Esophagus muscularis mucosa (tissue), 4 donors: ENCODE measurements at places on chromosomes 7 and 10. TPM values are rescaled to one million over a fixed set of nuclear protein-coding genes. Genes with fewer than 3 reads are reported as not detected.

The TRIM4 gene
- 25.1 TPM for total RNA-seq

DNA sequence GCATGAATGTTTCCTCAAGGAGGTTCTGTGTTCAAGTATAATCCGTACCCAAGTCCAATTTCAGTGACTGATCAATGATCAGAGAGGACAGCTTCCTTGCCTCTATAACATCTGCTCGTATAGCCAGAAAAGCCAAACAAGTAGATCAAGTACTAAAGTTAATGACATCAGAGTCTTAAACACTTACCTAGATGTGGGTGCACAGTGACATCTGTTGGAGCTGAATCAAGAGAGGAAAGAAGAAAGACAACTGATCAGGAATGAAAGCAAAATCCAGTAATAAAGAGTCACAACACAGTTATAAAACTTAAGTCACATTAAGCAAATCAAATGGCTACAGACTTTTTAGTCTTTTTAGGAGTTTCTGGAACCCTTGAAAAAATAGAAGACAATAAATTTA lies 236.5 kb downstream of the RELN start:
- no peak overlapping the region for H3K4me3 ChIP-seq
- H3K27me3 ChIP-seq: no peaks in the 10 kb centered on the region
- H3K27ac ChIP-seq: no peak overlapping the region
- DNase-seq: no peak
- H3K36me3 ChIP-seq: no peaks in the 10 kb centered on the region
- H3K4me1 ChIP-seq: no peaks in the 10 kb centered on the region

- H3K27ac ChIP-seq: no peak overlapping the region
- no peak overlapping the region for H3K4me3 ChIP-seq
- no peaks in the 10 kb centered on the region for H3K36me3 ChIP-seq
- DNase-seq: no peak
- no peaks in the 10 kb centered on the region for H3K27me3 ChIP-seq
Measured at GRCh38 chr10:108327706-108328105, 1163.2 kb upstream of the SORCS1 start.

The WDR86 gene
- total RNA-seq: 11.8 TPM

GRCh38 chr10:115052226-115052625 lies 40.9 kb upstream of the ATRNL1 start:
- no peak for DNase-seq
- no peak overlapping the region for H3K4me3 ChIP-seq
- H3K4me1 ChIP-seq: no peaks in the 10 kb centered on the region
- no peaks in the 10 kb centered on the region for H3K27me3 ChIP-seq

GRCh38 chr7:14747701-14748100 lies 154.8 kb downstream of the DGKB start:
- peaks cover 16% of the 10 kb centered on the region for H3K4me1 ChIP-seq
- H3K27me3 ChIP-seq: no peaks in the 10 kb centered on the region
- no peak overlapping the region for H3K4me3 ChIP-seq
- DNase-seq: no peak
- H3K27ac ChIP-seq: no peak overlapping the region

DNA sequence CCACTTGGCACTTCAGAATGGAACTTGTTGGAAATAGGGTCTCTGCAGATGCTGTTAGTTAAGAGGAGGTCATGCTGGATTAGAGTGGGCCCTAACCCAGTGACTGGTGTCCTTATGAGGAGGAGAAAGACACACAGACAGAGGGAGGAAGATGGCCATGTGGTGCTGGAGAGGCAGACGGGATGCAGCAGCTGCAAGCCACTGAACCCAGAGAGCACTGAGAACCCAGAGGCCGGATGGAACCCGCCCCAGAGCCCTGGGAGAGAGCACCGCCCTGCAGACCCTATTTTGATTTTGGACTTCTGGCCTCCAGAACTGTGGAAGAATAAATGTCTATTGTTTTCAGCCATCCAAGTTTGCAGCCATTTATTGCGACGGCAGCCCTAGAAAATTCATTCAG lies 58.0 kb upstream of the EBF3 start:
- H3K36me3 ChIP-seq: no peaks in the 10 kb centered on the region
- no peak for DNase-seq
- no peak overlapping the region for H3K27ac ChIP-seq
- no peaks in the 10 kb centered on the region for H3K4me1 ChIP-seq
- H3K4me3 ChIP-seq: no peak overlapping the region
- H3K27me3 ChIP-seq: peaks cover 12% of the 10 kb centered on the region

The SLC26A3 gene
- total RNA-seq: 13.1 TPM

GRCh38 chr7:17434841-17435692 lies 136.6 kb downstream of the AHR start:
- H3K27me3 ChIP-seq: no peaks in the 10 kb centered on the region
- no peak overlapping the region for H3K4me3 ChIP-seq
- H3K36me3 ChIP-seq: no peaks in the 10 kb centered on the region
- DNase-seq: no peak

- H3K27ac ChIP-seq: no peak overlapping the region
- no peak for DNase-seq
- H3K36me3 ChIP-seq: no peaks in the 10 kb centered on the region
- no peaks in the 10 kb centered on the region for H3K27me3 ChIP-seq
- H3K4me1 ChIP-seq: no peaks in the 10 kb centered on the region
Measured at GRCh38 chr10:15558136-15558535, 161.6 kb downstream of the ITGA8 start.

DNA sequence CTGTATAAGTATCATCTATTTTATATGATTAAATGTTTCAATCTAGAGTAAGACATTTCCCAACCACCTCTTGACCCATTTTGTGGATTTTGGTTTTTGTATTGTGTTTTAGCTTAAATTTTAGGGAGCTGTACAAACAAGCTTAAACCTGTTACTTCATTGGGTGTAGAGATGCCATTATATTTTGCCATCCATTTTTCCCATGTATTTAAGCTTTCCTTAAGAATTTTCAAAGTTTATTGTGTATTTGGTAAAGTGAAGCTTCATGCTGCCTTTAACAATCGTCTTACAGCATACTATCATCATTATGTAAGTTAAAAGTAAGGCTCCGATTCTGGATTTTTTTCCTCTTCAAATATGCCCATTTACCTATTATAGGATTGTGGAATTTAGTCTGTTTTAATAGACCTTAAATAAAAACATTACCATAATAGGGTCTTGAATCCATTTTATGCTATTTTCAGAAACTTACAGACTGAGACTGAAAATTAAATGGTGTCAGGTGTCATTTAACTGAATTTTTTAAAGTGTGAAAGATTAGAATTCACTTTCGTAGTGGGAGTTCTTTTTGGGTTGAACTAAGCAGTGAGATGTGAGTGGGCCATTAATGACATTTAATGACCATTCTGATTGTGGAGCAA lies 2.2 kb downstream of the KMT2E start:
- H3K27ac ChIP-seq: peak overlapping the region; percentile 99
- no peaks in the 10 kb centered on the region for H3K36me3 ChIP-seq
- DNase-seq: no peak
- peaks cover 47% of the 10 kb centered on the region for H3K4me1 ChIP-seq
- peak overlapping the region; percentile 84 for H3K4me3 ChIP-seq

DNA sequence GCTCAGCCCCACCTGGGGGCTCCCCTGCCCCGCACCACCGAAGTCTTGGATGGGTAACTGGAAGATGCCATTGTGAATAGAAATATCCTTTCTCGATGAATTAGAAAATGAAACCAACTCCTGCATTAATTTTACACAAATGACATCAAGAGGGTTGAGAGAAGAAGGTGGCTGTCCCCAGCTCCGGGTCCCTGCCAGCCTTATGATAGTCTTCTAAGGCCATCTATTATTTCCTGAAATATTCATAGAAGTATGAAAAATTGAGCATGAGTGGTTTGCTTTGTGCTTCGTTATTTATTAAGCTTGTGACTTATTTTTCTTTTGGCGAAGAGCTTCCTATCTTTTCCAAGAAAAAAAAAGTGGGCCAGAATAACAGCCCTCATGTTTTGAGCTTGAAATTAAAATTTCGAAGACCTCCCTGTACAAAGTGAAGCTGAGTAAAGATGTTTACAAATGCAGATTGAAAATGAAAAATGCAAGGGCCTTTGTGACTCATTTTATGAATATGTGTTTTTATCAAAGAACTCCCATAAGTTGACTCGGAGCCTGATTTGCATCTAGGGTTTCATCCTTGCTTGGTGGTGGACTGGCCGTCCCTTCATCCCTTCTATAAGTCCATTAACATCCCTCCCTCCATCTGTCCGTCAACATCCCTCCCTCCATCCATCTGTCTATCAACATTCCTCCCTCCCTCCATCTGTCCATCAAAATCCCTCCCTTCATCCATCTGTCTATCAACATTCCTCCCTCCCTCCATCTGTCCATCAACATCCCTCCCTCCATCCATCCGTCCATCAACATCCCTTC lies 20.5 kb upstream of the CFAP46 start:
- no peak for DNase-seq
- peaks cover 36% of the 10 kb centered on the region for H3K27me3 ChIP-seq
- H3K4me1 ChIP-seq: peaks cover 20% of the 10 kb centered on the region
- peak overlapping the region; percentile 64 for H3K4me3 ChIP-seq
- H3K27ac ChIP-seq: no peak overlapping the region

- no peaks in the 10 kb centered on the region for H3K27me3 ChIP-seq
- DNase-seq: peak; percentile 93
- peak overlapping the region; percentile 72 for H3K27ac ChIP-seq
- H3K4me3 ChIP-seq: peak overlapping the region; percentile 6
- no peaks in the 10 kb centered on the region for H3K36me3 ChIP-seq
Measured at GRCh38 chr7:22561321-22561811, 61.4 kb upstream of the STEAP1B start.

The OR2A7 gene
- 2.3 TPM for total RNA-seq

- no peaks in the 10 kb centered on the region for H3K27me3 ChIP-seq
- H3K36me3 ChIP-seq: no peaks in the 10 kb centered on the region
- H3K4me3 ChIP-seq: no peak overlapping the region
- no peak for DNase-seq
Measured at GRCh38 chr7:69739190-69739589, 140.9 kb downstream of the AUTS2 start.

DNA sequence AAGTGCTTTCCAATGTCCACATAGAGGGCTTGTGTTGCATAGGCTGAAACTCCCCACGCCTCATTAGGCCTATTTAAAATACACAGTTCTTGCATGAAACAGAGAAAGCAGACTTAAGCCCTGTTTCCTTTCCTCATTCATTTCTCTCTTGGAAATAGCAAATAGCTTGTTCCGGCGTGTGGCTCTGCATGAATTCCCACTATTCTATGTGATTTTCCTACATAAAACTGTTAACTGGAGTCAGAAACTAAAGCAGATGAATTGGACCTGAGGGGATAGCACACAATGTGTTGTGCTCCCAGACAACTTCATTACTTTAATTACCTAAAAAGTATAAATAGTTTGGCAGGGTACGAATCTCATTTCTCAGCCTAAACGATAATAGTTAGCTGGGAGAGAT lies 981.5 kb downstream of the SORCS1 start:
- H3K4me3 ChIP-seq: no peak overlapping the region
- no peak for DNase-seq
- H3K36me3 ChIP-seq: no peaks in the 10 kb centered on the region
- no peak overlapping the region for H3K27ac ChIP-seq
- H3K4me1 ChIP-seq: peaks cover 5% of the 10 kb centered on the region
- no peaks in the 10 kb centered on the region for H3K27me3 ChIP-seq

- no peaks in the 10 kb centered on the region for H3K4me1 ChIP-seq
- DNase-seq: no peak
- no peaks in the 10 kb centered on the region for H3K36me3 ChIP-seq
- H3K4me3 ChIP-seq: no peak overlapping the region
- no peak overlapping the region for H3K27ac ChIP-seq
Measured at GRCh38 chr7:115363916-115364315, 442.0 kb downstream of the MDFIC start.

GRCh38 chr7:135160098-135160857 lies 10.2 kb downstream of the CYREN start:
- peaks cover 26% of the 10 kb centered on the region for H3K36me3 ChIP-seq
- no peak overlapping the region for H3K4me3 ChIP-seq
- H3K27ac ChIP-seq: peak overlapping the region; percentile 49
- no peaks in the 10 kb centered on the region for H3K27me3 ChIP-seq

DNA sequence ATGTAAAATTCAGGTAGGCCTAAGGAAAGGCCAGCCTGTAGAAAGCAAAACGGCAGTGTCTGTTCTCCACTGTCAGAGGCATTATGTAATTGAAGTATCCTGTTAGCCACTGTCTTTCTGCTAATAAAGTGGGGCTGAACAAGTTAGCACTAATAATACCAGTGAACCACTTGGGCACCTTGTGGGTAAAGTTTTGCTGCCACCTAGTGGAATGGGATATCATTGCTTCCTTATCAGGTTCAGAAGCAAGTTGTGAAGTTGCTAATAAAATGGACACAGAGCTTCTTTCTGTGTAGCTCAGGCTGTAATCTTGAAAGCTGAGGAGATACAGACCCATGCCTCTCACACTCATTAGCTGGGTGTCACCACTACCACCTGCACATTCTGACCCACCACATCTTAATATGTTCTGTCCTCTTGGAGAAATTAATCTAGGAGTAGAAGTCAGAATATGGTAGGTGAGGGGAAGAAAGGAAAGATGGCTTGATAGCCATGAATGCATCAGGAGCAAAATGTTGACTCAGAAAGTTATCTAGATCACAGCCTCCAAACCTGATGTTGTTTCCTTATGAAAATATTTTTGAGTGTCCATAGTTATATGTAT lies 175.1 kb downstream of the SEPTIN7 start:
- H3K27me3 ChIP-seq: peaks cover 13% of the 10 kb centered on the region
- no peaks in the 10 kb centered on the region for H3K36me3 ChIP-seq
- DNase-seq: no peak
- no peak overlapping the region for H3K4me3 ChIP-seq

The GPNMB gene
- 46.1 TPM for total RNA-seq

GRCh38 chr10:6173203-6173602 lies 29.5 kb upstream of the PFKFB3 start:
- no peak for DNase-seq
- H3K27ac ChIP-seq: no peak overlapping the region
- no peaks in the 10 kb centered on the region for H3K36me3 ChIP-seq
- peaks cover 97% of the 10 kb centered on the region for H3K4me1 ChIP-seq

GRCh38 chr10:98168147-98168546 lies 33.7 kb downstream of the R3HCC1L start:
- DNase-seq: no peak
- peaks cover 41% of the 10 kb centered on the region for H3K36me3 ChIP-seq
- no peaks in the 10 kb centered on the region for H3K27me3 ChIP-seq
- H3K4me1 ChIP-seq: peaks cover 9% of the 10 kb centered on the region
- no peak overlapping the region for H3K4me3 ChIP-seq

DNA sequence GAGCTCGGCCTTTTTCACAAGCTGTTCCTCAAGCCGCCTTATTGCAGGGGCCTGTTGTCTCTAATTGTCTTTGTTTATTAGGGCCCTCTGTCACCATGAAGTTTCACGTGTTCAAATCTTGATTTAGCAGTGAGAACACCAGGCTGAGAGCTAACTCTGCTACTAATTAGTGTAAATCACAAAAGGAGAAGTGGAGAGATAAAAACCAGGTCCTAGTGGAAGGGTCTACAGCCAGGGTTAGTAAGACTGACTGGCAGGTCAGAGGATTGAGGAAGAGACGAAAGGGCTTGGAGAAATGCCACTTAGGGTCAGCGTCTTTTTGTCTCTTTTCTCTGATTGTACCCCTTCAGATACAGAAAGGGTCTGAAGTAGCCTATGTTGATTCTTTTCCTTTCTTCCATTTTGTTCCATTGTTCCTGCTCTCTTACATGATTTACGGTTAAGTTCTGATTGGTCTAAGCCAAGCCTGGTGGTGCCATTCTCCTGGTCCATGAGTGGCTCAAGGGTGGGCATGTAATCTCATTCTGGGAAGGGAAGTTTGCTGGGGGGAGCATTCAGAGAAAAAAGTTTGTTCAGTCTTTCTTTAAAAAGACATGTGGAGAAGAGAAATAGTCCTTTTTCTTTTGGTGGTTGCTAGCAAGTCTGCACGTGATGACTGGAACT lies 21.3 kb downstream of the SSMEM1 start:
- DNase-seq: no peak
- no peaks in the 10 kb centered on the region for H3K36me3 ChIP-seq
- no peaks in the 10 kb centered on the region for H3K27me3 ChIP-seq
- H3K4me3 ChIP-seq: no peak overlapping the region

The TACC2 gene
- total RNA-seq: 81.8 TPM

The KAZALD1 gene
- 1.0 TPM for total RNA-seq

The SPACDR gene
- total RNA-seq: not detected
